A549 treated with dexamethasone at 1 μM for 4 hours (cell line): ENCODE measurements at places on chromosomes 1 and 21. TPM values are rescaled to one million over a fixed set of nuclear protein-coding genes. Genes with fewer than 3 reads are reported as not detected.

Gene HTR6
- total RNA-seq: 0.08 to 0.28 TPM (median 0.19 TPM) in 5 replicates

Gene NTNG1
- not detected in 5 replicates for total RNA-seq

Gene VASH2
- 1.8 to 3.3 TPM (median 2.7 TPM) in 5 replicates for total RNA-seq

Gene CGN
- 1.8 to 2.8 TPM (median 2.6 TPM) in 5 replicates for total RNA-seq

Gene FAM163A
- total RNA-seq: not detected in 5 replicates

Gene TXLNA
- 27.1 to 31.1 TPM (median 30.4 TPM) in 5 replicates for total RNA-seq
